ENCODE measurements at places on chromosomes 3 and 15.

DNA sequence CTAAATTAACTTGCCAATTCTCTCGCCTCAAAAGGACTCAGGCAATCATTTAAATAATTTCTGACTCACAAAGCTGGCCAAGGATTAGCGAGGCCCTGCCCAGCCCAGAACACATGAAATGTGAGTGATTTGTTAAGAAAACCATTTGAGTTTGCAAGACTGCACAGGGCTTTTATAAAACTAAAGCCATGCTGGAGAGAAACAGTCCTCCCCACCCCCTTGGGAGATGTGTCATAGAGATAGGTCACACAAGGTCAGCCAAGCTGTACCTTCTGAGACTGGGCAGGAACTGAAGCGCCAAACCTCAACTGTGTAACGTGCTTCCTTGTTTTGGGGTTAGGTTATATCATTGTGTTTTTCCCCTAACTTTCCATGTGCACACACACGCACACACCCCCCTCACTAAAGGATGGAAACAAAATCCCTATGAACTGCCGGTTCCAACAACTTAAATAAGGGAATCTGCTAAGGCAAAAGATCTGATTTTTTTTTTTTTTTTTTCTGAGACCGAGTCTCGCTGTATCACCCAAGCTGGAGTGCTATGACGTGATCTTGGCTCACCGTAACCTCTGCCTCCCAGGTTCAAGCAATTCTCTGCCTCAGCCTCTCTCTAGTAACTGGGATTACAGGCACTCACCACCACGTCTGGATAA, 8.1 kb downstream of the SPATA12 start:
- DNase-seq: no peak

DNA sequence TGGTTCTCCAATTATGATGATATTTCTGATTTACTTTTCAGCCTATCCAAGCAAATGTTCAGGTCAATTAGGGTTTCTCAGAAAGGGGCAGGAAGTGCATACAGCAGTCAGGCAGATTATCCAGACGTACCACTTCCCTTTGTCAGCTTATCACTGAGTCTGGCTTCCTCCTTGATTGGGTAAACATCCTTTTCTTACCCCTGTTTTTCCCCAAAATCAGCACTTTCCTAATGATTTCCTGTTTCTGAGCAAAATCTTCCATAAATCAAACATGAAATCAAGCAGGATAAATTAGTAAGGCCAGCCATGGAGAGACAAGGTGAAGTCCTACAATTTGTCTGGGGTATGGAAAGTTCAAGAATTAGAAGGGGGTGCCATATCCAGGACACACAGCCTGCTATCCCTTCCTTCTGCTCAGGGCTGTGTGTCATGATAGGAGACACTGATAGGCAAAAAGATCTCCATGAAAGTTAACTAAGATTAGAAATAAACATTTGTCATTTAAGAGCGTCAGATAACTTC, 29.0 kb downstream of the ADIPOQ start:
- DNase-seq: no peak

- DNase-seq: no peak
Observed at GRCh38 chr3:132694991-132695390, 27.2 kb downstream of the NPHP3 start.

DNA sequence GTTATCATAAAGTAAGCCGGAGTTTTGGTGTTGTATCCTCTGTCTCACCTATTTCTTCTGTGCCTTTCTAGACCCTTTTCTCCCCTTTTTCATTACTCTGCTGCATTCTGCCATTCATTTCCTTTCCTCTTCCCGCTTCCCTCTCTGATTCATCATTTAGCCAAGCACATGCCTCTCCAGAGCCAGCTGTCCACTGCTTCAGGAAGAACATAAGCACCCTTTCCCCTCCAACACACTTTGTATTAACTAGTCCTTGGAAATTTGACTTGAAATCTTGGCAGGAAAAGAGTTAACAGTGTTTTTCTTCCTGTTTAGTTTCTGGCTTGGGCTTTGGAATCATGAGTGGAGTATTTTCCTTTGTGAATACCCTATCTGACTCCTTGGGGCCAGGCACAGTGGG, 9.7 kb downstream of the APH1B start:
- no peak for DNase-seq

GRCh38 chr15:40925863-40926658, 3.1 kb upstream of the DLL4 start:
- DNase-seq: no peak

DNA sequence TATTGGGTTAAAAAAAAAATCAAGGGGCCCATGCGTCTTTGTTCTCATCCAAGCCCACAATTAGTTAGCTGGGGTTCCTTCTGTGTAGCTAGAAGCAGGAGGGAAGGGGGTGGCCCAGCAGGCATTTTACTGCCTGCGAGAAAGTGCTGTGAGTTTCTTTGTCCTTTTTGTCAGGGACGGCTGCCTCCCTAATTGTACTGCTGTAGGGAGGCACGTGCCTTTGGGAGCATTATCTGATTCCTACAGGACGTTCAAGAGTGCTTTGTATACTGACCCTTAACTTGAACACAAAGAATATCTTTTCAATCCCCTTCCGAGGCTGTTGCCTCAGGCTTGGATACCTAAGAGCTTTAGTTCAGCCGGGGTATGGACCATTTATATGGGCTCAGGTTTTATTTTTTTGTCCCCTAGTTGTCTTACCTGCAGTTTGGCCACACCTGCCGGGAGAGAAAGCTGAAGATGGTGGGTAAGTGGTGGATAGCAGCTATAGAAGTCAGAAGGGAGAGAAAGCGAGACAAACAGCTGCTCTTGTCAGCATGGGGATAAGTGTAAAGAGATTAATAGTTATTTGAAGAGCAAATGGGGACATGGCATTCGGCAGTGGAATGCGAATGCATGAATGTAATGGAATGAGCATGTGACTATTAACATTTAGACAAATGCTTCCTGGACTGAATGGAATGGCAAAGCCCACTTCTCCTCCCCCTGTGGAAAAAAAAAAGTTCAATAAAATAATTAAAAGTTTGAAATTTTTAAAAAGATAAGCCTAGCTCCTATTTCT, 175.2 kb downstream of the TP63 start:
- DNase-seq: no peak

DNA sequence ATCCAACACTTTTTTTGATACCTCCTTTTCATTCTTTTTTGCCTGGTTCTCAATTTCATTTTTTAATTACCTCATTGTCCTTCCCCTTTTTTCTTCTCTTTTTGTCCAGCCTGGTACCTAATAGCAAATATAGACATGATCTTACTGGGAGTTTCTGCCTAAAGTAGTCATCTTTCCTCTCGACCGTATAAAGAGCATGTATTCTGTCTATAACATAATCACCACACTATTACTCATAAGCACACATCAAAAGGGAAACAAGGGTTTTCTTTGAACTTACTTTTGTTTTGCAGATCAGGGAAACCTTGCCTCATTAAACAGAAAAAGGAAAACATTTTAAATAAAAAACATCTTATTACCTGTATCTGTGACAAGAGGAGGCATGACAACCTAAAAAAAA, 33.0 kb downstream of the FAM98B start:
- DNase-seq: no peak

DNA sequence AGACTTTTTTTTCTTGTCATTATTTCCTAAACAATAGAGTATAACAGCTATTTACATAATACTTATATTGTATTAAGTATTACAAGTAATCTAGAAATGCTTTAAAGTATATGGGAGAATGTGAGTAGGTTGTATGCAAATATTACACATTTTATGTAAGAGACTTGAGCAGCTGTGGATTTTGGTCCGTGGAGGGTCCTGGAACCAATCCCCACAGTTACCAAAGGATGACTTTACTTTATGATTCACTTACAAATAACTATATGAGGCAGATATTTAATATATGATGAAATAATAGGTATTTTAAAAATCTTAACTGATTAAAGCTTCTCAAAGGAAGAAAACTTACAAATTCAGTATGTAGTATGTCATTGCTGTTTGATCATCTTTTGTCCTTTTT, 56.3 kb downstream of the PPP2R3A start:
- DNase-seq: no peak

DNA sequence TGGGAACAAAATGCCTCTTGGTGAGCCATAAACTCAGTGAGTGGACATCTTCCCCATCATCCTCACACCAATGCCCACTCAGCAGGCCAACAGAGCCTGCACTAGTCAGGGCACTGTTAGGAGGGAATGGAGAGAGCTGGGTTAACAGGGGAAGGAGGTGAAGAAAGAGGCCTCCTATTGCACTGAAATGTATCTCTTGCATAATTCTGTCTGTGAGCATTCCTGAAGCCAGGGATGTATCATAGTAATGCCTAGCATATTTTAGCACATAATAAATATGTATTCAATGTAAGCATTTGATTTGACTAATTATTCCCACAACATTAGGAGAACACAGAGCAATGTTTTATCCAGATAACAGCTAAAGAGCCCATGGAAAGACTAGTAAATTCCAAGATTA, 81.2 kb downstream of the ANO10 start:
- DNase-seq: no peak

- no peak for DNase-seq
Observed at GRCh38 chr3:54668236-54668635, 259.6 kb downstream of the LRTM1 start.

- DNase-seq: no peak
Observed at GRCh38 chr3:64936556-64936955, 248.8 kb upstream of the ADAMTS9 start.

DNA sequence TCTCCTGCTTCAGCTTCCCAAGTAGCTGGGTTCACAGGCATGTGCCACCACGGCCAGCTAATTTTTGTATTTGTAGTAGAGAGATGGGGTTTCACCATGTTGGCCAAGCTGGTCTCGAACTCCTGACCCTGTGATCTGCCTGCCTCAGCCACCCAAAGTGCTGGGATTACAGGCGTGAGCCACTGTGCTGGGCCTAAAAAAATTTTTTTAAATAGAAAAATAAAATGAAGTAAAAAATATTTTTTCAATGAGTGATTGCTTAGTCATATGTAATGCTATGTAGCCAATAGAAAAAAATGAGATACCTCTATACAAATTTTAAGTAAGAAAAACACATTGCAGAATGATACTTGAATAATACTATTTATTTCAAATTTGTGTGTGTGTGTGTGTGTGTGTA, 27.9 kb upstream of the SLC30A4 start:
- no peak for DNase-seq

DNA sequence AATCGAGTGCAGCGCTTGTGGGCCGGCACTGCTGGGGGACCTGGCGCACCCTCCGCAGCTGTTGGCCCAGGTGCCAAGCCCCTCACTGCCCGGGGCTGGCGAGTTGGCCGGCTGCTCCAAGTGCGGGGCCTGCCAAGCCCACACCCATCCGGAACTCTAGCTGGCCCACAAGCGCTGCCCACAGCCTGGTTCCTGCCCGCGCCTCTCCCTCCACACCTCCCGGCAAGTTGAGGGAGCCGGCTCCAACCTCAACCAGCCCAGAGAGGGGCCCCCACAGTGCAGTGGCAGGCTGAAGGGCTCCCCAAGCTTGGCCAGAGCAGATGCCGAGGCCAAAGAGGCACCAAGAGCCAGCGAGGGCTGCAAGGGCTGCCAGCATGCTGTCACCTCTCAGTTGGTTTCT, 73.4 kb downstream of the PLXNA1 start:
- DNase-seq: no peak

DNA sequence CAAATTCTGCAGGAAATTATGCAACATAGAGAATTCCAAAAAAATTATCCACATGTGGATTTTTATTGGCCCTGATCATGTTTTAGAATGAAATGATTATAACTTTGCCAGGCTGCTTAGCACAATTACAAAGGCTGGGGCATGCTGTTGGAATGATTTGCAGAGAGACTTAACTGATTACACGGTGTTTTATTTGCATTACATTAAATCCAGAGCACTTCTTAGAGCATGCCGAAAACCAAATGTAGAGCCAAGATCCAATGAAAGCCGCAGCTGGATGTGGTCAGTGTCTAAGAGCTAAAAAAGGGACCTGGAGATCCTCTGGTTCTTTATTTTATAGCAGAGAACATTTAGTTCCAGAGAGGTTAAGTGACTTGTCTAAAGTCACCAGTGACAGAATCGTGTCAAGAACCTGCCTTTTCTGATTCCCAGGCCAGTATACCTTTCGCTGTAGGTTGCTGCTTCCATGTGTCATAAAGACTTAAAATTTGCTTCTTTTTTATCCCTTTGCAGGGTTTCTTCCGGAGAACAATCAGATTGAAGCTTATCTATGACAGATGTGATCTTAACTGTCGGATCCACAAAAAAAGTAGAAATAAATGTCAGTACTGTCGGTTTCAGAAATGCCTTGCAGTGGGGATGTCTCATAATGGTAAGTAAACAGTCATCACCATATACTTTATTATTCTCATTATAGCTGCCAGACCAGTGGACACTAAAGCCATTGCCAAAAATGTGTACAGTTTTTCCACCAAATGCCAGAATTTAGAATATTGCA, 92.0 kb upstream of the TSEN2 start:
- DNase-seq: no peak

- no peak for DNase-seq
Observed at GRCh38 chr15:41544650-41545015, 576 bp upstream of the RPAP1 start.

DNA sequence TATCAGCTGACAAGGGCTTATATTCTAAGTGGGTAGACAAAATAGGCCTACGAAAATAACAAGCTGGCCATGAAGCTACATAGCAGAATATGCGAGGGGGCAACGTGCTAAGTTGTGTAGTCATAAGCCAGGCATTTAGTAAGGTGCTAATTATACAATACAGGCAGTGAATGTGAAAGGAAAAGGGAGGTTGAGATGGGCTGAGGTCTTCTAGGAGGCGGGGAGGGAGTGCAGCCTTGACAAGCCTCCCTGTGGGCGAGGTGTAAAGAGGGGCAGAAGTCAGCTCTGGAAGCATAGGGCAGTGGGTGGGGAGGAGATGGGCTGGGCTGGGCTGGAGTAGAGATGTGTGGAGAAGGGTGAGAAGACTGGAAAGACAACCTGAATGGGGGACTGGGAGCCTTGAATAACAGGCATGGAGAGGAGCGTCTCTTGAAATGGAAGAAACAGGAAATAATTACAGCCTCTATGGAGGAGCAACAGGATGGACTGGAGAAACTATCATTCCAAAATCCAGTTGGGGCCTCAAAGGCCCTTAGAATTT, 1.2 kb downstream of the TIGIT start:
- DNase-seq: no peak

GRCh38 chr15:32878869-32879805, 161.3 kb downstream of the GREM1 start:
- no peak for DNase-seq

DNA sequence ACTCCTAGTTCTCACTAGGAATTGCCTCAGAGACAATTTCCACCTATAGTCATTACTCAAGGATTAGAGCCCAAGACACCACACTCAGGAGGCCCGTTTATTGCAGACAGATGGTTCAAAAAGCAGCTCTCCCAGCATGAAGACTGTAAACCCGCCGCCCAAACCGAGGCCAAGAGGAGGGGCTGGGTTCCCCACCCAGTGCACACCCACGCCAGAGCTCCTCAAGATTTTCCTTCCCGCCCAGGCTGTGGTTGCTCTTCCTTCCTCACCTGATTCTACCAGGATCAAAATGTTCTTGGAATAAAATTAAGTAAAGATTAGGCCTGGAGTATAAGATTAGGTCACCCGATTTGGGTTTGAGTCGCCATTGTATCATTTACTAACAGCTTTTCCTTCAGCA, 364.4 kb downstream of the MECOM start:
- no peak for DNase-seq

DNA sequence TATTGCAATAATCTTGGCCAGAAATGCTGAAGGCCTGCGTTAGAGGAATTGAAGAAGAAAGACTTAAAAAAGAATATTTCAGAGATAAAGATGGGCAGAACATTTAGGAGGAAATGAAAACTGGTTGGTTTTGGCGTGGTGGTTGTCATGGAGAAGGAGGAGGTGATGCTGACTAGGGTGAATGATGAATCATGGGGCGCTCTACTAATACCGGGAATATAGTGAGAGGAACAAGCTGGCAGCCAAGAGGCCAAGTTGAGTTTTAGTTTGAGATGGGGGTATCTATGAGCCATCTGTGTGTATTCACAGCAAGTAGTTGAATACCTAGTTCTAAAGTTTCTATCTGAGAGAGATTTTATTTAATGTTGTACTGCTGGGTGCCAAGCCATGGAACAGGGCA, 6.8 kb upstream of the GAP43 start:
- no peak for DNase-seq
